NCI-H2081 treated with DMSO at 0.1 percent for 48 hours (cell line): ENCODE measurements at places on chromosomes 6 and 20.

DNA sequence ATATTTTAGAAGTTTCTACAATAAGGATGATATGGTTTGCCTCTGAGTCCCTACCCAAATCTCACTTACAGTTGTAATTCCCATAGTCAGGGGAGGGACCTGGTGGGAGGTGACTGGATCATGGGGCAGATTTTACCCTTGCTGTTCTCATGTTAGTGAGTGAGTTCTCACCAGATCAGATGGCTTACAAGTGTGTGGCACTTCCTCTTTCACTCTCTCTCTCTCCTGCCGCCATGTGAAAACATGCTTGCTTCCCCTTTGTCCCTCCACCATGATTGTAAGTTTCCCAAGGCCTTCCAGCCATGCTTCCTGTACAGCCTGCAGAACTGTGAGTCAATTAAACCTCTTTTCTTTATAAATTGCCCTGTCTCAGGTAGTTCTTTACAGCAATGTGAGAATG lies 527.5 kb upstream of the ID4 start:
- DNase-seq = no peak

DNA sequence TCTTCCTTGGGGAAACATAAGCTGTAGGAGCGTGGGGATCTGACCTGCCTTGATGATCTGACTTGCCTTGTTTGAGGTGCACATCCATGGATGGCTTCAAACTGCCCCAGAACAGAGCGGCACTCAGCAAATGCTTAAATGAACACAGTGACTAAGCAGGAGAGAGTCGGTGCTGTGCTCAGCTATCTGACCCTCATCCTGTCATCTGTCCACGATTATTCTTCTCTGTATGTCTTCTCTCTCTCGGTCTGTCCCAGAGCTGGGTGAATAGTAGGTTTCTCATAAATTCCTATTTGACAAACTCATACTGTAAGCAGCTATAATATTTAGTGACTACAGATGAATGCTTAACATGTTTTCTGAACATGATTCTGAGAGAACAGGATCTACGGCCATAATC lies 37.3 kb downstream of the TRAM2 start:
- no peak for DNase-seq

- no peak for DNase-seq
Measured at GRCh38 chr6:52536424-52536916, 40.4 kb downstream of the TRAM2 start.

DNA sequence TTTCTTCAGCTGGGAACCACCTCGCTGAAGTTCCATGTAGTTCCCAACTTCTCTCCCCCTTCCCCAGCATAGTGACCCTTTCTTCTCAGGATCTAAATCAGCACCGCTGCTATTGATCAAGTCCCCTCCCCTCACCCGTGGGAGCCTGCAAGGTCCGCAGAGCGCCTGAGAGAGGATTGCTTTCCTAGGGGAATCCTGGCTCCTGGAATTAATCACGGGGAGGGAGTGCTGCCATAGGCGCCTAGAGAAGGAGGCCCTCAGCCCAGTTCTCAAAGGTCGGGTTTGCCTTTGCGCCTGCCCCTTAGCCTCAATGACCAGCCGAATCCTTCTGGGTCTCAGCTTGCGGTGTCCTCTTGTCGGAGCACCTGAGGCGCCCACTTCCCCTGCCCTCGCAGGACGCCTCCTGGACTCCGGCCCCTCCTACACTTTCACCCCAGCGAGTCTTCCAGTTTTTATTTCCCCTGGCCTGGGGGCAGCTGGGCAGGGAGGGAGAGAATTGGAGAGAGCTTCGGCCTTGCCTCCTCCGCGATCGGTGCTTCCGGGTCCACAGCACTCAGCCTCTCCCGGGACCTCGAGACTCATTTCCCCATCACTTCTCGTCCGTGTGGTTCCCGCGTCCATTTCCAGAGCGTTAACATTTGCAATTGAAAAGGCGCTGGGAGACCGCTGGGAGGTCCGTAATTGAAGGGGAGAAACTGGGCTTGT lies 3.1 kb upstream of the NKX2-2 start:
- DNase-seq = no peak

DNA sequence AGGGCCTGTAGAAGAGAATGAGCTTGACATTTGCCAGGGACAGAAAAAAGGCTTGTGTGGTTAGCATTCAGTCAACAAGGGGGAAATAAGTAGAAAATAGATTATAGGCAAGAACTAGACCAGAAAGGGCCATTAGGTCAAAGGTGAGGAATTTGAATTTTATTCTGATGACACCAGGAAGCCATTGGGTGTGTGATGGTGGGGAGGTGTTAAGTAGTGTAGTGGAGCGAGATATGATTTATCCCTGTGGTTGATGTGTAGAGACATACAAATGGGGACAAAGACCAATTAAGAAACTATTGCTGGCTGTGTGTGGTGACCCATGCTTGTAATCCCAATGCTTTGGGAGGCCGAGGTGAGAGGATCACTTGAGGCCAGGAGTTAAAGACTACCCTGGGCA lies 11.0 kb downstream of the DSTN start:
- no peak for DNase-seq

- no peak for DNase-seq
Measured at GRCh38 chr20:16535277-16535676, 38.0 kb downstream of the KIF16B start.

- DNase-seq = no peak
Measured at GRCh38 chr6:5125152-5126006, 40.2 kb downstream of the PPP1R3G start.

- no peak for DNase-seq
Measured at GRCh38 chr20:53959911-53960578, 110.3 kb downstream of the BCAS1 start.

- DNase-seq = no peak
Measured at GRCh38 chr6:144219056-144219685, 66.0 kb upstream of the UTRN start.

DNA sequence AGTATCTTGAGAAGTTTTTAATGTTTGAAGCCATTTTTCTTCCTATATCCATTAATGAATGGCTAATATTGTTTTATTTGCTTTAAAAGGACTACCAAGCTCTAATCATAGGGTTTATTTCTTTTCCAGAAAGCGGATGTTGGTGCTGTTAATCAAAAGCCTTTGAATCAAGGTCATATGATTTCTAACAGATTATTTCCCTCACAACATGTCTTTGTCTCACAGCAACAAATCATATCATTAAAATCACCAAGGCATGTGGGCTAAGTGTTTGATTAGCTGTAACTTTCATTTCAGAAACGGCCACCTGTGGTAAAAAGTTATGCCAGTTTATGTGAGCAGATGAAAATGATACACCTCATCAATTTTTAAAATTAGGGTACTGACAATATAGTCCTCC lies 21.7 kb downstream of the TRAF3IP2 start:
- peak; percentile 23 for DNase-seq
